ENCODE measurements at places on chromosomes 3 and 15.

GRCh38 chr15:90623854-90624253 is 93.3 kb upstream of the BLM start:
- DNase-seq: no peak

- DNase-seq: no peak
Measured at GRCh38 chr3:67648229-67648628, 6.2 kb downstream of the SUCLG2 start.

DNA sequence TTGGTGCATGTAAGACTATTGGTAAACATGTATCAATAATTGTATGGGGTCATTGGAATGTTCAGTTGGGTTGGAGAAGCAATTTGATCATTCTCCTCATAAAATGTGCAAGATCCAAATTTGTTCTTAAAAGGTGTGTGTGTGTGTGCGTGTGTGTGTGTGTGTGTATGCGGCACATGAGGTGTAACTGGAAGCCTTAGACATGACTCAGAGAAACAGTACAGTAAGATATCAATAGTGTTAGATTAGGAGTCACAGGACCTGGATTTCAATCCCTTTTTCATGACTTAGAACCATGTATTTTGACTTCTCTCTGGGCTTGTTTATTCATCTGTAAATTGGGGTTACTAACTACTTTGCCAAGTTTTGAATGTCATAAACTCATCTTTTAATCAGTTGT is 38.3 kb downstream of the RSRC1 start:
- DNase-seq: no peak

- no peak for DNase-seq
Measured at GRCh38 chr15:60569596-60569995, 90.7 kb upstream of the ICE2 start.

GRCh38 chr3:111282024-111282423 is 210.4 kb downstream of the NECTIN3 start:
- DNase-seq: no peak

DNA sequence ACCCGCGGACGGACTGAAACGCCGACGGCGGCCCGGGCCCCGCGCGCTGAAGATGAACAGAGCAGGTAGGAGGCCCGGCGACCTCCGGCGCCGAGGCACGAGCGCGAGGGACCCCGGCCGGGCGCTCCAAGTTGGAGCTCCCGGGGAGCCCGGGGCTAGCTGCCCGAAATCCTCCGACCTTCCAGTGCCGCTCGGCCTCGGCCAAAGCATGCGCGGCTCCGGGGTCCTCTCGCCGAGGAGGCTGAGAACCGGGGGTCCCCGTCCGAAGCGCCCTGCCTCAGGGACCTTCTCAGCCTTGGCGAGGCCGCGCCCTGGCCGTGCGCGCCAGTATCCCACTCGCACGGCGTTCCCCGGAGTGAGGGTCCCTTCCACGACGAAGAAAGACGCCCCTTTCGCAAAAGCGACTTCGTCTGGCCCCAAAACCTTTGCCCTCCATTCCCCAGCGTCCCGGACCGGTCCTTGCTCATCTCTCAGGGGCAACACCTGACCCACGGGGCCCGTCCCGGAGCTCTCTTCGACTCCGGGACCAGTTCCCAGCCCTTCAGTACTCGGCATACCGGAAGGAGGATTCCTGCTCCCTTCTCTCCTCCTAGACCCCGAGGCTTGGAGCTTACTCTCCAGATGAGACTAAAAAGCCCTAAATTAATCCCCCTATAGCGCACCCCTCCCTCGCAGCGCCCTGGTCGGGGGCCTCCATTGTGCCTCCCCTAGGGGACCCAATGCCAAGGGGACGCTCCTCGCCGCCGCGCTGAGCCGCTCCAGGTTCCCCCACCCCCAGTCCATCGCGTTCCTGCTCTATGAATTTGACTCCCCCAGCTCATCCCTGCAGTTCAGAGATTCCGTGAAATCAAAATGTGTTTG is 7.7 kb upstream of the FGD5 start:
- DNase-seq: no peak

GRCh38 chr15:62124973-62125303 is 40.1 kb downstream of the C2CD4B start:
- no peak for DNase-seq

- no peak for DNase-seq
Measured at GRCh38 chr3:46693892-46694226, 380 bp upstream of the ALS2CL start.

DNA sequence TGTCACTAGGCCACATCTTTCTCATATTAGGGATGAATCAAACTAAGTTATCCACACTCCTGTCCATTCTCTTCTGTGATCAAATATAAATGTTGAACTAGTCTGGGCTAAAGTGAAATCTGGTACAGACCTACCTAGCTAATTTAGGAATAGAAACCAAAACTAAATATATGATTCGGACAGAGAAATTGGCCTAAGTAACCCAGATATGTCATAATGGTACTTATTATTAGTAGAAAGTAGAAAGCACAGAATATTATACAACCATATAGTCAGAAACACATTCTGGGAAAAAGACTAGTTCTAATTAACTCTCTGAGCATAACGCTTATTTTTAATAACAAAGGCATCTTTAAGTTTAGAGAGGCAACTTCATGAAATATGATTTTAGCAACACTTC is 389.0 kb downstream of the LSAMP start:
- DNase-seq: no peak

DNA sequence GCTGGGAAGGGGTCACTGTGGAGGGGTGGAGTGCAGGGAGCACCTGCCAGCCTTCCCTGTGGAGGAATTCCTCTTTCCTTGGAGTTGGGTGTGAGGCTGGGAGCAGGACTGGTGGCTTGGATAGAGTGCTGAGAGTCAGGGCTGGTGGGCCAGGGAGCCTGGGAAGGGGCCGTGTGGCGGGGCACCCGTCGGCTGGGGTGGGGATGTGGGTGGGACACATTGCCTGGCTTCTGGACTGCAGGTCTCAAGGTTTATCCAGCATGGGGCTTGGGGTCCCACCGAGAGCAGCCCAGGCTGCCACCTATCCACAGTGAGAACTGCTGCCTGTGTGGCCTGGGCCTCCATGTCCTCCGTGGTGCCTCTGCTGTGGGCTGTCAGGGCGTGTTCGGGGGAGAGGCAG is 4.7 kb downstream of the PLXNA1 start:
- DNase-seq: no peak

DNA sequence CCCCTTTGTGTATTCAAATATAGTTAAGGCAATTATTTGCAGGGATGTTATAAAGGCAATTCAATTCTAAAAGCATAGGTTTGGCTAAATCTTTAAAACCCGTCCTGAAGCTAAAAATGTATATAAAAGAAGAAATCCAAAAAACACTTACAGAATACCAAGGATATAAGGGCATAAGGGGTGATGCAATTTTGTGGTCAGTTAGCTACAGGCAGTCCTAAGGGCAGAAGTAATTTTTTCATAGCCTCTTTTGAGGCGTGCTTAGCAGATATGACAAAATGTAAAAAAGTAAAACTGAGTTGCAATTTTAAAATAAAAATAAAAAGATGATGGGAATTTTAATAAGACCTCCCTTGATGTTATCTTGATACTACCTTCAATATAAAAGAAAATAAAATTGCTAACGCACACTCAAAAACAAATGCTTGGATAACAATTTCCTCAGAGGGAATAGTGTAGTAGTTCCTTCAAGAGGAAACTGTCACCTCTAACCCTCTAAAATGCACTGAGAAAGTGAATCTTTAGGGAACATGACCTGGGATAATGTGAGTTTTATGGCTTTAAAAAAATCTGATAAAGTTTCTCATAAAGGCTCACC is 104.2 kb downstream of the MYH15 start:
- DNase-seq: no peak

DNA sequence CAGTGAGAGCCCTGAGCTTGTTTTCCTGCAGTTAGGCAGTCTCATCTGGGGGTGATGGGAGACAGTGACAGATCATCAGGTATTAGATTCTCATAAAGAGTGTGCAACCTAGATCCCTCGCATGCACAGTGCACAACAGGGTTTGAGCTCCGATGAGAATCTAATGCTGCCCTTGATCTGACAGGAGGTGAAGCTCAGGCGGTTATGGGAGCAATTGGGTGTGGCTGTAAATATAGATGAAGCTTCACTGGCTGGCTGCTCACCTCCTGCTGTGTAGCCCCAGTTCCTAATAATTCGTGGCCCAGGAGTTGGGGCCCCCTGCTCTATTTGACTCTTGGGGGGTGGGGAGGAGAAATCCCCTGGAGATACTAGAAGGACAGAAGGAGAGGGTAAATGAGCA is 309.4 kb upstream of the STT3B start:
- no peak for DNase-seq

DNA sequence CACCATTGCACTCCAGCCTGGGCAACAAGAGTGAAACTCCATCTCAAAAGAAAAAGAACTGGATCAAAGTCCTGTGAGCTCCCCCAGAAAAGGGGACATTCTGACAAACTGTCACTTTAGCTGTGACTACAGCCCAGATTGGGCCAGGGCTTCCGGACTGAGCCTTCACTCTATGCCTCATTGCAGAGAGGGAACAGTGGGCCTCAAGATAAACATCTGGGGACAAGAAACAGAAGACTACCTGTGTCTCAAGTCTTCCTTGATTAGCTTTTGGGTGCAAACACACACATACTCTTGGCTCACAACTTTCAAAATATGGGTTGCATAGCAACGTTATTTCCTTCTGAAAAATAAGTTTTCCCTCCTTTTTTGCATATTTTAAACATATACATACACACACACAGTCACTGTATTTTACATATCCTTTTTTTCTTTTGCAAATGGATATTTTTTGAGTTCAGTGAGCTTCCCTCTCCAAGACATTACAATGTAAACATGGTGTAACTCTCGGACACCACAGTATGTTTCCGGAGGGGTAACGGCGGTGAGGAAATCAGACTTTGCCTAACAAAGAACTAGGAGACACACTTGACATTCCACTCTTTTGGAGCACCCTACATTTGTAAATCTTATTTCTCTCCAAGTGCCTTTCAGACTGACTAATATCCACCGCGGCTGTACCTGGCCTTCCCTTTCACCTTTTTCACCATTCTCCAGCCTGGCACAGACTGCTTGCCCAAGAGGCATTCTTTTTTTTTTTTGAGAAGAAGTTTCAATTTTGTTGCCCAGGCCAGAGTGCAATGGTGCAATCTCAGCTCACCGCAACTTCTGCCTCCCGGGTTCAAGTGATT is 3.5 kb downstream of the TKT start:
- no peak for DNase-seq

DNA sequence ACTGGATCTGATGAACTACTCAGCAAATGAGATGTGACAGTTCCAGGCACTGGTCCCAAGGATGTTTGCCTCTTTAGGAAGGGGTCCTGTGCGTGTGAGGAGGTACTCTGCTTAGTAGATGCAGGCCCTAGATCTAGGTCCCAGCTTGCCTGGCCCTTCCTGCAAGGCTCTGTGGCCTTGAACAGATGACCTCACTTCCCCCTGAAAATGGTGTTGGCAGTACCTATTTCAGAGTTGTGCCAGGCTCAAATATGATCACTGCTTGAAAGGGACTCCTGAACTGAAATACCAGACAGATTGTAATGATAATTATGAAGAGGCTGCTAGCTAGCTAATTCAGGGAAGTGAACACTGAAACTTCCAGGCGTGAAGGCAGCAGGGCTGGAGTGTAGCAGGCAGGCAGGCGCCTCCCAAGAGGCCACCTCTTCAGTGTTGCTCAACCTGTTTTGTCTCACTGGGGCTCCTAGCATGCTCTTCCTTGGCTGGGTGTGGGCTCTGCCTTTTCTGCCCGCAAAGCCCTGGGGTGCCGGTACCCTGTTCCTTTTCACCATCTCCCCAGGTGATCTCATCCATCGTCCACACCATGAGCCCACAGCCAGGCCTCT is 24.1 kb upstream of the CPNE9 start:
- no peak for DNase-seq

- no peak for DNase-seq
Measured at GRCh38 chr3:124489506-124489905, 240.7 kb upstream of the UMPS start.

DNA sequence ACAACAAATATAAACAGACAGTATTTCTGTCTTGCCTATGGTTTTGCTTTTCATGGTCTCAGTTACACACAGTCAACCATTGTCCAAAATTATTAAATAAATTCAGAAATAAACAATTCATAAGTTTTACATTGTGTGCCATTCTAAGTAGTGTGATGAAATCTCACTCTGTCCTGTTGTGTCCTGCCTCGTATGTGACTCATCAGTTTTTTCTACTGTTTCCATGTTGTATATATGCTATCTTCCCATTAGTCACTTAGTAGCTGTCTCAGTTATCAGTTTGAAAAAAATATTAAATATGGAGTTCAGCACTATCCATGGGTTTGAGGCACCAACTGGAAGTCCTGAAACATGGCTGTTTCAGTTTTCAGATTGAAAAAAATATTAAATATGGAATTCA is 282.4 kb upstream of the GRM7 start:
- DNase-seq: no peak

DNA sequence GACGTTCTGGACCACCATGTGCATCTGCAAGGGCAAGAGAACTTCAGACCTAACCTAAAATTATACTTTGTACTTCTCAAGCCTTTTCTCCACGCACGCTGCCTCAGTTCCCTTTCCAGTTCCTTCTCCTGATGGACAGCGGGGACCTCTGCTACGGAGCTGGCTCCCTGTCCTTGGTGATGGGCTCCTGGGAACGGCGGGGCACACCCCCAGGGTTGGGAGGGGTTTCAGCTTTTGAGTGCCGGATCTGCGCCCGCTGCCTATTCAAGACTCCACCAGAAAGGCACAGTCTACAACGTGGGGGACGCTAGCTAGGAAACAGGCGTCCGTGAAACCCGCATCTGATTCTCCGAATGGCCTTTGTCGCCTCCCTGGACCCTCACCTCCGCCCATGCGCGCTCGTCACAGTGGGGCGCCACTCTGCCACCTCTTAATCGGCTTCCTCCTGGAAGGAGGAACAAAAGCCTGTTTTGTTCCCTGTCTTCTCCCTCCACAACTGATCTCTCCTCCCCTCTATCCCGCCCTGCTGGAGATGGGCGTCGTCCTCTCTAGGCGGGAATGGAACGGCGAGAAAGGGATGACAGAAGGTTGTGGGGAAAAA is 2.2 kb downstream of the GPR149 start:
- DNase-seq: no peak

DNA sequence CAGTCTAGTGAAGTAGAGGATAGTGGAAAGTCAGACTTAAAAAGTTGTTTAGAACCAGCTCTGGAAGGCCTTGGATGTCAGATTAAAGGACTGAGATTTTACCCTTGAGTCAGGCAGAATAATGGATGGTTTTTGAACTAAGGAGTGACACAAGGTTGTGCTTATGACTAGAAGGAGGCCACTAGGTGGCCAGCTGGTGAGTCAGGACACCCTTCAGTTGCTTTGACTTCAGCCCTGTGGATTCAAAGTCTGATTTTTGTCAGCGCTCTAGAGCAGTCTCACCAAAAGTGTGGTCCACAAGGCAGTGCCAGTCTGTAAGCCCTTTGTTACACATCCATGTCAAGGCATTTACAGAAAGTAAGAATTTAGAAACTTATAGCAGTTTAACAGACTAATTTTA is 3.8 kb upstream of the GABPB1 start:
- DNase-seq: peak; percentile 44

- DNase-seq: no peak
Measured at GRCh38 chr15:96264351-96264798, 66.1 kb upstream of the NR2F2 start.

- peak; percentile 55 for DNase-seq
Measured at GRCh38 chr3:42079701-42080452, 11.3 kb upstream of the TRAK1 start.

- no peak for DNase-seq
Measured at GRCh38 chr3:43707266-43707665, 16.5 kb downstream of the ABHD5 start.

- no peak for DNase-seq
Measured at GRCh38 chr3:160163229-160163878, 61.9 kb upstream of the C3orf80 start.

GRCh38 chr3:24495326-24495994 is 810 bp upstream of the THRB start:
- DNase-seq: peak; percentile 78

- DNase-seq: no peak
Measured at GRCh38 chr3:194286375-194287146, 64.6 kb downstream of the CPN2 start.

All from HuH-7 (cell line).